Epithelial cell of umbilical artery (primary cell): ENCODE measurements at places on chromosomes 7 and 10. TPM values are rescaled to one million over a fixed set of nuclear protein-coding genes. Genes with fewer than 3 reads are reported as not detected.

ACTR3C gene
- total RNA-seq = 1.5 and 1.6 TPM in 2 replicates

ATOH7 gene
- total RNA-seq = 0.15 TPM in 1 of 2 replicates, not detected in the other

VENTX gene
- not detected in 2 replicates for total RNA-seq

FAM25A gene
- not detected in 2 replicates for total RNA-seq

ZNRF2 gene
- 4.9 and 11.4 TPM in 2 replicates for total RNA-seq

ESYT2 gene
- 49.2 and 50.3 TPM in 2 replicates for total RNA-seq

KNDC1 gene
- under 0.01 and 0.15 TPM in 2 replicates for total RNA-seq

PON1 gene
- not detected in 2 replicates for total RNA-seq

STEAP2 gene
- total RNA-seq = 5.8 and 12.8 TPM in 2 replicates

PSTK gene
- total RNA-seq = 2.9 and 5.2 TPM in 2 replicates

SLC18A2 gene
- total RNA-seq = not detected in 2 replicates

CPA2 gene
- total RNA-seq = not detected in 2 replicates

CFAP69 gene
- total RNA-seq = 1.2 and 1.6 TPM in 2 replicates

RFC2 gene
- 24.4 and 36.3 TPM in 2 replicates for total RNA-seq

ELN gene
- total RNA-seq = 0.30 TPM in 1 of 2 replicates, not detected in the other

PRRT4 gene
- 0.32 TPM in 1 of 2 replicates, not detected in the other for total RNA-seq

EEF1AKMT2 gene
- total RNA-seq = 14.0 and 27.7 TPM in 2 replicates

HEPACAM2 gene
- not detected in 2 replicates for total RNA-seq

CCDC172 gene
- total RNA-seq = not detected in 2 replicates

PAPOLB gene
- total RNA-seq = under 0.01 and 0.15 TPM in 2 replicates

MEOX2 gene
- 3.2 and 34.5 TPM in 2 replicates for total RNA-seq

CLDN4 gene
- total RNA-seq = 0.46 TPM in 1 of 2 replicates, not detected in the other

TMEM26 gene
- total RNA-seq = 2.0 and 3.6 TPM in 2 replicates

SLC29A4 gene
- total RNA-seq = 0.46 and 2.6 TPM in 2 replicates

DPYSL4 gene
- total RNA-seq = 2.3 and 9.4 TPM in 2 replicates

DPCD gene
- total RNA-seq = 62.0 and 67.6 TPM in 2 replicates

MYOZ1 gene
- total RNA-seq = not detected in 2 replicates

BHLHA15 gene
- total RNA-seq = 0.32 and 1.1 TPM in 2 replicates

PTF1A gene
- total RNA-seq = not detected in 2 replicates

OR9A2 gene
- total RNA-seq = not detected in 2 replicates

CYP2W1 gene
- total RNA-seq = not detected in 2 replicates

CCDC146 gene
- 0.46 and 0.97 TPM in 2 replicates for total RNA-seq

POM121C gene
- 4.5 and 11.9 TPM in 2 replicates for total RNA-seq

MRPS17 gene
- total RNA-seq = 23.7 and 33.3 TPM in 2 replicates

MRPS24 gene
- total RNA-seq = 85.0 and 89.0 TPM in 2 replicates

RINT1 gene
- total RNA-seq = 14.9 and 18.8 TPM in 2 replicates

ALOX5 gene
- under 0.01 and 0.15 TPM in 2 replicates for total RNA-seq

FEZF1 gene
- total RNA-seq = not detected in 2 replicates

HTR7 gene
- total RNA-seq = 0.32 and 0.46 TPM in 2 replicates

SPDYE8 gene
- not detected in 2 replicates for total RNA-seq

GDF2 gene
- total RNA-seq = not detected in 2 replicates

METTL27 gene
- total RNA-seq = 0.97 and 1.7 TPM in 2 replicates

SAP25 gene
- total RNA-seq = not detected in 2 replicates

C7orf57 gene
- total RNA-seq = under 0.01 TPM in 1 of 2 replicates, not detected in the other

WEE2 gene
- total RNA-seq = not detected in 2 replicates

H2BK1 gene
- total RNA-seq = not detected in 2 replicates

ADARB2 gene
- 0.32 and 0.61 TPM in 2 replicates for total RNA-seq

FOXI2 gene
- total RNA-seq = not detected in 2 replicates

NAT16 gene
- total RNA-seq = not detected in 2 replicates
